ENCODE measurements at places on chromosomes 16 and 17. TPM values are rescaled to one million over a fixed set of nuclear protein-coding genes. Genes with fewer than 3 reads are reported as not detected.

DNA sequence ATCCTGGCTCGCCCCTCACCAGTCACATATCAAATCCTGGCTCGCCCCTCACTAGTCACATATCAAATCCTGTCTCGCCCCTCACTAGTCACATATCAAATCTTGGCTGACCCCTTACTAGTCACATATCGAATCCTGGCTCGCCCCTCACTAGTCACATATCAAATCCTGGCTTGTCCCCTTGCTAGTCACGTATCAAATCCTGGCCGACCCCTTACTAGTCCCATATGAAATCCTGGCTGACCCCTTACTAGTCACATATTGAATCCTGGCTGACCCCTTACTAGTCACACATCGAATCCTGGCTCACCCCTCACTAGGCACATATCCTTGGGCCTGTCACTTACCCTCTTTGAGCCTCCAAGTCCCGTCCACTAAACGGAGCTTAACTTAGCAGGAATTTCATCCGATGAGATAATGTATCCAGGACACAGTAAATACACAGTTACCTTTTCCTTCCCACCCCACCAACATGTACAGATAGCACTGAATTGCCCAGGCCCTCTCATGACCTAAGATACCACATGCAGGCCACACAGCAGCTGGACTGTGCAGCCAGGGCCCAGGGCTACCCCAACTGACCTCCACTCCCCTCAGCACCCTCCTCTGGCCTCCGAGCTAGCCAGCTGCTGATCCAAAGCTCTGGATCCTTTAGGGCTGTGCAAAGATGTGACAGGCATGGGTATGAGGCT lies 157.8 kb upstream of the RPH3AL start:
- no peak for DNase-seq

GRCh38 chr17:21375162-21375560 lies 996 bp upstream of the KCNJ12 start:
- no peak for DNase-seq

- no peak for DNase-seq
These were observed 2.8 kb downstream of the GRB7 start for GRCh38 chr17:39740357-39741111.

DNA sequence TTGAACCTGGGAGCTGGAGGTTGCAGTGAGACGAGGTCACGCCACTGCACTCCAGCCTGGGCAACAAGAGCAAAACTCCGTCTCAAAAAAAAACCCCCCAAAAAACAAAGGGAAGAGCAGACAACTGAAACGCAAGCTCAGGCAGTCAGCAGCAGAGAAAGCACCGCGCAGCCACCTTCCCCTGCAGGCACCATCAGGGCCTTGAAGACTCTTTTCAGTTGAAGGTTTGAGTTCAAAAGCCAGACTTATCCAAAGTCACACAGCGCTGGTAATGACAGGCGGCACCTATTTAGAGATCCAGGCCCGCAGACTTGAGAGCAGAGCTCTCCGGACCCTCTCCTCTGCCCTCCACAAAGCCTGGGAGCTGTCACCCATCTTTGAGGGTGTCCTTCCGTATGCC lies 11.1 kb downstream of the ZBTB4 start:
- no peak for DNase-seq

DNA sequence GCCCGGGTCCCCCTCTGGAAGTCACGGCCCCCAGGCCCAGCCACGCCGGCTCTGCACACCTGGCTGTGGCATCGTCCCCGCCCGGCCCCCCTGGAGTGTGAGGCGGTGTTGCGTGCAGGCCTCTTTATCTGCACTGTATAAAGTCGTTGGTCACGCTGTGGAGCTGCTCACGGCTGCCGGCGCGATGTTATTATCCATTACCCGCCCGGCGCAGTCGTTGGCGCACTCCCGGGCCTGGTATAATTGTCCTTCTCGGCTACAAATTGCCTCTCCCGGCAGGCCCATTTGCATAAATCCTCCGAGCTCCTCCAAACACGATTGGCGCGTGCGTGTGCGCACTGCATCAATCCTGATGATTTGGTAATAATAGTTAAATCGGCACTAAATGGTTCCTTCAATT lies 57.8 kb downstream of the BAHCC1 start:
- DNase-seq = no peak

- DNase-seq = no peak
These were observed 158.6 kb upstream of the CDH8 start for GRCh38 chr16:62194828-62195227.

GRCh38 chr16:81717662-81718189 lies 61.4 kb upstream of the PLCG2 start:
- DNase-seq = no peak

DNA sequence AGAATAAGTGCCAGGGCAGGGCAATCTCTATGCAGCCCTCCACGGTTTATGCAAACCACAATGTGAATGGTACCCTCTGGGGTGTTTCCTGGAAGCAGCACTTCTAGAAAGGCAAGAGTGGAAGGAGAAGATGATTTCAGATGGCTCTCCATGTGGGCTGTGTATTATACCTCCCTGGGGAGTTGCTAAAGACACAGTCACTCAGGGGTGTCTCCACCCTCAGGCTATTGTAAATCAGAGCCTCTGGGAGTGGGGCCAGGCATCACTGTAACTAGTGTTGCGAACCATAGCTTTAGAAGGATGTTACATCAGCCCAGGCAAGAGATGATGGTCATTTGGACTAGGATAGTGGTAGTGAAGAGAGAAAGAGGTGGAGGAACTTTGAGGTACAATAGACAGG lies 83.3 kb upstream of the ZKSCAN2 start:
- DNase-seq = no peak

DNA sequence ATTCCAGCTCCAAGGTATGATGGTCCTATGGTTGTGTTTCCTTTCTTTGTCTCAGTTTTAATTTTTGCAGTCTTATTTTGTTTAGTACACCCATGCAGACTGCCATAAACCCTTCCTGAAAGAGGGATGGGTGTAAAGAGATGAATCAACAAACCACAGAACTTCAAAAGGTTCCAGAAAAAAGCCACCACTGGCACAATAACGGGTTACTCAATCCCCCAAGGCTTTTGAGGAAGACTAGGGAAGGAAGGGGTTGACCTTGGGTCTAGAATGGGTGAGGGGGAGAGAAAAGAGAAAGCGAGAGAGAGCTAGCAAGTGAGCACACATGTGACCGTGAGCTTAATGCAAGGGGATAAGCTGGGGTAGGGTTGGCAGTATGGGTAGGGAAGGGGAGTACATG lies 168.1 kb downstream of the XYLT1 start:
- no peak for DNase-seq

DNA sequence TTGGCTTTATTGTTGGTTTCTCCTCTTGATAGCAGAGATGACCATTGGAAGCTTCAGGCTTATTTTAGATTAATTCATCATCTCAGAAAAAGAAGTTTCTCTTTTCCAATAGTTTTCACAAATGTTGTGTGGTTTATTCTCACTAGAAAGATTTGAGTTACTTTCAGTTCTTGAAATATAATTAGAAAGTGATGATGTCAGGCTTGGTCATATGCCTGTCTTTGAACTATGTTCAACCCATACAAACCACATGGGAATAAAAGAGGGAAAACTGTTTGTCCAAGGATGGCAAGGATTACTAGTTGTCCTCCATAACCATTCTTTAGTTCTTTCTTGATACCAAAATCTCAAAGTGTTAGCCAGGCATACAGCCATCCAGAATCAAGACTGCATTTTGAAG lies 3.7 kb upstream of the HS3ST2 start:
- no peak for DNase-seq

- no peak for DNase-seq
These were observed 25.6 kb upstream of the CRHR1 start for GRCh38 chr17:45758544-45758943.

NMT1 gene
- 73.6 TPM for polyA plus RNA-seq

DNA sequence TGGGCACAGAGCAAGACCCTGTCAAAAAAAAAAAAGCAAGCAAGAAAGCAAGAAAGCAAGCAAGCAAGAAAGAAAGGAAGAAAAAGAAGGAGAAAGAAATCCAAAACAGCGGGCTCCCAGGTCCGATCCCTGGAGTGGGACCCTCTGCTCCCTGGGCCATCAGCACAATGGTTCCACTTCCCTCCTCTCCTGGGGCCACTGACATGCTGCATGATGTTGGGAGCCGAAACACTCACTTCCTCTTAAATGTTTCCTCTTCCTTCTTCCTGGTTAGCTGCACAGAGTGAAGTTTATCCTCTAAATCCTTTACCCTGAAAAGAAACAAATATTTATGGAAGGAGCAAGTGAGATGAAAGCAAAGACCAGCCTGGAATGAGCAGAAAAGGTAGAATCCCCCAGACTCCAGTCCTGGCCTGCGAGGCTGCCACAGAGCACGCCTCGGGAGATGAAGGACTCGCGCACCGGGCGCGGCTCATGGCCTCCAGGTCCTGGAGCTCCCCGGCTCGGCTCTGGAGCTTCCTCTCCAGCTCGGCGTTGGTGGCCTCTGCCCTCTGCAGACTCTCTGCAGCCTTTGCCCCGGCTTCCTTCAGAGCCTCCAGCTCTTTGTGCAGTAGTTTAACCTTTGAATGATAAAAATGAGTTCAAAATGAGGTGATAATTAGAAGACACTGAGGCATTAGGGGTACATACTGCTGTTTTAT lies 19.0 kb downstream of the CCDC57 start:
- DNase-seq = no peak

PRSS27 gene
- polyA plus RNA-seq = 1.7 TPM

DNA sequence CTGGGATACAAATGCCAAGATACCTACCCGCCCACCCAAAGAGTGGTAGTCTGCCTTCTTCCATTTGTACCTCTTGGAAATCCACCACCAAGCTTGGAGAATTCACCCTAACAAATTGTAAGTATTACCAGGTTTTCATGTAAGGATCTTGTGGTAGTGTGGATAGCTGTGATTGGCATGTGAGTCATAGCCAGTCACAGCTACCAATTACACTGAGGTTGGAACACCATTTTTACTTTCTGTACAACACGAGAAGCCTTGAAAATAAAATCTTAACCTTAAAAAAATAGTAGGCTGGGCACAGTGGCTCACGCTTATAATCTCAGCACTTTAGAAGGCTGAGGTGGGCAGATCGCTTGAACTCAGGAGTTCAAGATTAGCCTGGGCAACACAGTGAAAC lies 18.5 kb upstream of the SLC35G3 start:
- DNase-seq = no peak

DNA sequence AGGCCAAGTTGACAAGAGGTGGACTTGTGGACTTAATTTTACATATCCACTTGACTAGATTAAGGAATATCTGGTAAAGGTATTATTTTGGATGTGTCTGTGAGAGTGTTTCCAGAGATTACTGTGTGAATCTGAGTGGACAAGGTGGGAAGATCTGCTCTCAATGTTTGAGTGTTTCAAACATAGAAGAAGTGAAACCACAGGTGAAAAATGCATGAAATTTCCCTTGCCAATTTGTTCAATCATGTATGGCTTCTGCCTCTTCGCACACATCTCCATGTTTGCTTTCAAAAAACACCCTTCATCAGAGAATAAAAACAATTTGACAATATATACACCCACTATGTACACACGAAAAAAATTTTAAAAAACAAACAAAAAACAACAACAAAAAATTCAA lies 152.7 kb downstream of the SALL1 start:
- DNase-seq = no peak

DNA sequence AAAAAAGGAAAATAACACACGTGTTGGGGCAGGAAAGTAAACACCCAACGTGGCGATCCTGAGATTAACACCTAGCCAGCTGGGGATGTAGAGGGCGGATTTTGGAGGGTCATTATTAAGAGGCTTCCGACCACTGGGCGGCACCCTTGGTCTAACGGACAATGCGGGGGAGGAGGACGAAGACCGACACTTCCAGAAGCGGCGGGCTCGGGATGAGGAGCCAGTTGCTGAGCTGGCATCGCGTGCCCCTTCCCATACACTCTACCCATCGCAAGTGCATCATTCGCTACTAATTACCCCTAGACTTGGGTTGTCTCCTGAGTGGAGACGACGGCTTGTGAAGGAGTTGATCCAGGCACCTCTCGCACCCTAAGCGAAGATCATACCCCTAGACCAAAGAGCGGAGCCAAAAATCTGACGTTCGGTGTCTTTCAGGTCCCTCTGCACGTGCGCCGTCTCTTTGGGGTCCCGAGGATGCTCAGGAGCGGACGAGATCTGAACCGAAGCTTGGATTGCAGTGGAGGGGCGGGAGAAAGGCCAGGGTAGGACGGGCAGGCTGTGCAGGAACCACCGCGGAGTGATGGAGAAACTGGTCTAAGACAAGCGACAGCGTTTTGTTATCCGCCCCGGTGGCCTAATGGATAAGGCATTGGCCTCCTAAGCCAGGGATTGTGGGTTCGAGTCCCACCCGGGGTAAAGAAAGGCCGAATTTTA lies 17.6 kb downstream of the ZNF213 start:
- no peak for DNase-seq

RAP1GAP2 gene
- polyA plus RNA-seq = 21.2 TPM

DNA sequence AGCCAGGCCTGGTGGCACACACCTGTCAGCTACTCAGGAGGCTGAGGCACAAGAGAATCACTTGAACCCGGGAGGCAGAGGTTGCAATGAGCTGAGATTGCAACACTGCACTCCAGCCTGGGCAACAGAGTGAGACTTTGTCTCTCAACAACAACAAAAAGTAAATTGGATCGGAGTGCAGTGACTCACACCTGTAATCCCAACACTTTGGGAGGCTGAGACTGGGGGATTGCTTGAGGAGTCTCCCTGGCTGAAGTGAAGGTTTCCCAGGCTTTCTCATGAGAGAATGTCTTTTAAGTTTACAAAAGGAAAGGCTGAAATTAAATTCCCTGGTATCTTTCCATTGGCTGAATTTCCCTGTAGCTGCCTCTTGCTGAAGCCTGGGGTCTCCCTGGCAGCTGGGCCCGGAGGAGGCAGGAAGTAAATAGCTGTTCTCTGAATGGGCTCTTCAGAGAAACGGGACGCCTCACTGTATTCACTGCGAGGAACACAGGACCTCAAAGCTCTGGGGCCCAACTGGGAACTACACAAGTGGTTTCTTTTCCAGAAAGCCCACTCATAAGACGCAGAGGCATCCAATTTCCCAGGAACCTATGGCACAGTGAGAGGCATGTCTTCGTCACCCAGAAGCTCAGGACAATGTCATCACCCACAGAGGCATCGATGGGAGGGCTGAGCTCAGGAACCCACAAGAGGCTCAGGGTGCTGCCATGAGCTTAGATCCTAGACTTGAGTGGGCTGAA lies 77.4 kb upstream of the SMURF2 start:
- no peak for DNase-seq

IRX5 gene
- 6.9 TPM for polyA plus RNA-seq

- DNase-seq = no peak
These were observed 14.2 kb upstream of the CACNG4 start for GRCh38 chr17:66950325-66950724.

- DNase-seq = no peak
These were observed 2.6 kb downstream of the CAMKK1 start for GRCh38 chr17:3890082-3890877.

- no peak for DNase-seq
These were observed 22.0 kb downstream of the CLUH start for GRCh38 chr17:2689411-2690164.

DNA sequence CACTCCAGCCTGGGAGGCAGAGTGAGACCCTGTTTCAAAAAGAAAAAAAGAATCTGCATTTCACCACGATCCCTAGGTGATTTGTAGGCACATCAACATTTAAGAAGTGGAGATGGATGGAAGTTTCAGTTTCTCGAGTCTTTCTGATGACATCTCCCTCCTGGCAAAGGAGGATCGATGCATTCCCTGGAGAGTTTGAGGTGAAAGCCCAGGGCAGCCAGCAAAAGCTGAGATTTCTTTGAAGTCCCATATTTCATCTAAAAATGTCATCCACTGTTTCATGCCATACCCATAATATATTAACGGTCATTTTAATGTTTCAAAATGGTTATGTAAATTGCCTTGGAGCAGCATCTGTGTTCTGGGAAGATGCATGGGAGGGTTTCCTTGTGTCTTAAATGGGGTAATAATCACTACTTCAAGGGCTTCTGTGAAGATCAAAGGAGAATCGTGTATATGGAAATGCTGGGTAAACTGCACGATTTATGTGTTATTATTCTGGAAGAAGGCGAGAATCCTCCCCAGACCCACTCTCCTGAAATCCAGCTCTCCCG lies 63.4 kb downstream of the KATNIP start:
- DNase-seq = no peak
